K562 (cell line): ENCODE measurements at places on chromosomes 3 and 15.

DNA sequence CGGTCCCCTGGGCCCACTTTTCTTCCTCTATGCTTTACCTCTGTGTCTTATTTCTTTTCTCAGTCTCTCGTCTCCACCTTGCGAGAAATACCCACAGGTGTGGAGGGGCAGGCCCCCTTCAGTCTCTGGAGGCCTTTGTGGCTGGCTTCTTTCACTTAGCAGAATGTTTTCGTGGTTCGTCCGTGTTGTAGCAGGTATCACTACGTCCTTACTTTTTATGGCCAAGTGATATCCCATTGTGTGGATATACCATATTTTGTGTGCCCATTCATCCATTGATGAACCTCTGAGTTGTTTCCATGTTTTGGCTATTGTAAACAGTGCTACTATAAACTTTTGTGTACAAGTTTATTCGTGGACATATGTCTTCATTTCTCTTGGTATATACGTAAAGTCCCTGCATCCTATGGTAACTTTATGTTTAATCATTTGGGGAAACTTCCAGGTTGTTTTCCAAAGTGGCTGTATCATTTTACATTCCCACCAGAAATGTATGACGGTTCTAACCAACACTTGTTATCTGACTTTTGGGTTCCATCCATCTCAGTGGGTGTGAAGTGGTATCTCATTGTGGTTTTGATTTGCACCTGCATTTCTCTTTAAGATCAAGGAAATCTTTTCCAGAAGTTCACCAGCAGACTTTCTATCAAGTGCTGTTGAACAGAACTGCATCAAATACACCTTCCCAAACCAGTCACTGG lies 5.6 kb downstream of the PIGZ start:
- no peak for DNase-seq

DNA sequence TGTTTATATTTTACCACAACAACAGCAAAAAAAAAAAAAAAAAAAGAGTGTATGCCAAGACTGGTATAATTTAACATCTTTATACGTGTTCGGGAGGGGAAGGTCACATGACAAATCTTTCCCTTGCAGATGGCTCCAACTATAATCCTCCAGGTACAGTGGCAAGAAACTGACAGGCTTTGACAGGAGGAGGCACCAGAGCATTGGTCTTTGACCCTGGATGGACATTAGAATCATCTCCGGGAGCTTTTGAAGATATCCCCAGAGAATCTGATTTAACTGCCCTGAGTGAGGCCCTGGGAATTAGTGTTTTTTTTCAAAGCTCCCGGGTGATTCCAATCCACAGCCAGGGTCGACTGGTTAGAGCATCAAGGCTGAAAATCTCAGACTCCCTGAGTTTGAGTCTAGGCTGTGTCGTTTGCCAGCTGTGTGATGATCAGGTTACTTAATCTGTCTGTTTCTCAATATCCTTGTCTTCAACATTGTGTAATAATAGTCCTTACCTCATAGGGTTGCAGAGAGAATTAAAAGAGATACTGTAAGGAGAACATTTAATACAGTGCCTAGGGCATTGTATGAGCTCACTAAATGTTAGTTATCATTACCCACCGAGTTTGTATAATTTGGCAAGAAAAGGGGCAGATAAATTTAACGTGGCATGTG lies 8.9 kb upstream of the SEMA5B start:
- no peak for DNase-seq

GRCh38 chr15:69727121-69727924 lies 274.7 kb downstream of the RPLP1 start:
- DNase-seq = no peak

DNA sequence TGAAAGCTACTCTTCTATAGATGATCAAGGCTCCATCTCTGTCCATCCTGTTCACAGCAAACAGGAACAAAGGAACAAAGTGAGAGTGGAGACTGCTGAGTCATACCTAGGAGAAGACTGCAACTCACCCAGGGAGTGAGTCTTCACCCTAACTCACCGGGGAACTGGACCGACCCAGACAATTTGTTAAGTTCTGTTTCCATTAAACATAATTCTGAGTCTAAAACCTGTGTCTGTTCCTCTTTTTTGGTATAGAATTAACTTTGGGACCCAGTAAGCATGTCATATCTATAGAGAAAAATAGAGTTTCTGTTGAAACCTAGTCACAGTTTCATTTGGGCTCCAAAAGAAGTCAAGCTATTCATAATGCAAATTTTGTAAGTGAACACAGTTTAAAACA lies 21.6 kb downstream of the CCDC80 start:
- no peak for DNase-seq

DNA sequence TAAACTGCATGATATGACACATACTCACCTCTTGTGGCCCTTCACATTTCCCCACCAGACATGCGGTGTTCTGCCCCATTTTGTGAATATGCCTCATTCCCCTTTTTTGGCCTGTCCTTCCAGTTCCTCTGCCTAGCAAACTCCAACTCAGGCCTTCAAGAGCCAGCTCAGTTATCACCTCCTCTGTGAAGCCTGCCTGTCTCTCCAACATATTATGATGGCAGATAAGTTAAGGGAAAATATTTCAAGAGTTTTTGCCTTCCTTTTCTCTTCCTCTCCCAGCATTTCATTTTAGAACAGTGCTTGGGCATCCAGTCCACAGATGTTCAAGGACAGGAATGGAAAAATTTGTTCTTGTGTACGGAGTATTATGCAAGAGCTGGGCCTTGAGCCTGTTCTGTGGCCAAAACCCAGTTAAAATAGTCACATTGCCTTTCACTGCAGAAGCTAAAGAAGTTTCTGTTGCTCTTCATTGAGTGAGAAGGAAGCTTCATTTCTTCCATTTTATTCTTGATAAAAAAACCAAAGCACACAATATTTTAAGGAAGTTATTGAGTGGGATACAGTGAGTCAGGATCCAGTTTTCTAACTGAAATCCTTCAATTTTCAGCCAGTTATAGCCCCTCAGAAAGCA lies 192.0 kb downstream of the GHSR start:
- no peak for DNase-seq

DNA sequence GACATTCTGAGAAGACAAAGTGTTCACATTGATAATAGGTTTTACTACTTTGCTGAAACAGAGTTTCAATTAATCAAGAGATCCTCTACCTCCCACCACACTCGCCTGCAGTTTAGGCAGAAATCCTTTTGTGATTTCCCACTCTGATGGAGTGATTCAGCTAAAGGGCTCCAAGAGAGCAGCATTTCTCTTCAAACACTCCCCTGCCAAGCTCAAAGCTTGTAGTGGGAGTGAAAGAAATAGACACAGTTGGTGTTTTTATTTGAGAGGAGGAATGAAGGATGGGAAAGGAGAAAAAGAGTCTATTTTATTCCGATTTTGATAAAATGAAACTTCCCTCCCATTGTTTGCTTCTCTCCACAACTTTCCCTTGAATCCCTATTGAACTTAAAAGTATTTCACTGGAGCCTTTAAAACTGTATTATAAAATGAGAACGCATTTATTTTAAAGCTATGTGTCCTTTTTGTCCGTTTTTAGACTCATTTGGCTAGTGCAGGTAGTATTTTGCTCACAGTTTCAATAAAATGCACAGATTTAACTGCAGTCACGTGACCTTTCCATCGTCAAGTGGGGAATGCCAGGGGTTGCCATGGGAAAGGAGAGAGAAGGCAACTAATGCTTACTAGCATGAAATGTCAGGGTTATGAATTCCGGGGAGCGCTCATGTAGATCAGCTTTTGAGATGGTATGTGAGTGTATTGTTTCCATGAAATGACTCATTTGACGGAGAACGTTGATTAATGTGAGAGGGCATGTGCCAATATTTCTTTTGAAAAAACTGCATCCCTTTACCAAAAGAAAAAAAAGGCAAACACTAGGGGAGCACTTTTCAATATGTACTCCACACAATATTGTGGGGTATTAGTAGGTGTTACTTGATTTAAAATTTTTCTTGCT lies 7.7 kb upstream of the OSBPL11 start:
- no peak for DNase-seq

- no peak for DNase-seq
Measured at GRCh38 chr3:113057117-113057516, 66.3 kb downstream of the GTPBP8 start.

GRCh38 chr3:51535146-51536019 lies 3.1 kb upstream of the RAD54L2 start:
- no peak for DNase-seq

DNA sequence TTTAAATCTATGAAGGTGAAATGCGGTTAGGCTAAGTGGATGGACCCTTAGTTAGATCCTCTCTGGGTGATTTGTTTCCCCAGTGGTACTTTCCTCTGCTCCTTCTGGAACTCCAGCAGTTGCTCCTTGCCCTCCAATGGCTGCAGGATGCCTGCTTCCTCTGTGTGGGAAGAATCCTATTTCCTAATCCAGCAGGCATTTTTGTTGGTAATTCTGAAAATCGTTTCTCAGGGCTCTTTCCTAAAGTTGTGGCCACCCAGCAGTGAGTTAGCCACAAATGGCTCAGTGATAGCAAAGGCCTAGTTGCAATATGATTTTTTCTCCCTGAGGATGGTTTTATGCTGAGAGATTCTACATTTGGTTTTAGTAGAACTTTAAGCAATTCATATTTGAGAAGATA lies 332.3 kb upstream of the C2CD4B start:
- no peak for DNase-seq

DNA sequence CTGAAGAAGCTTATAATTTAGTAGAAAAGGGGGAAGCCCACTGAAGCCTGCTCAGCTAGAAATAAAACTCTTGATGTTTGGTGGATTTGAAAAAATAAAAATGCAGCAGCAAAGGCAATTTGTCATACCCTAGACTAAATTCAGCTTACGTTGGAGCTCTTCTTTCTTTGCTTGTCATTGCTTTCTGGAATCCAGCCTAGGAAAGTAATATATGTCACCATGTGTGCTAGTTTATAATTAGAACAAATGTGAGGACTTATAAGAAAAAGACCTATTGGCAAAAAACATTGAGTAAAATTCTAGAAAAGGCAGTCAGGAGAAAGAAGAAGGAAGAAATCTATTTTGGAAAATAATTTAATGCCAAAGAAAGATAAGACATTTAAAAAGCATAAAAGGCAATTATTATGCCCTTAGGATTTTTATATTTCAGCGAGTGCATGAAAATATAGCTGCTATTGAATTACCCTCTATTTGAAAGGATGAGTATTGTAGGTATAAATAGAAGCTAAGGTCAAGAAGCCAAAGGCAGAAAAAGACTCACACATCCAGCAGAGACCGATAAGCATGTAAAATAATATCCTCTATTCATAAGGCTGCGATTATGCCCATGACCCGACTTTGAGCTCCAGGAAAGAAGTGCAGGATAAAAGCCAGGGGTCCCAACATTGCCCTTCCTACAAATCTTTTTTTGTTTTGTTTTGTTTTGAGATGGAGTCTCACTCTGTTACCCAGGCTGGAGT lies 10.6 kb upstream of the BTBD1 start:
- no peak for DNase-seq

GRCh38 chr3:127547761-127548605 lies 42.5 kb downstream of the TPRA1 start:
- peak; percentile 80 for DNase-seq

GRCh38 chr15:62228604-62229003 lies 63.5 kb upstream of the C2CD4B start:
- DNase-seq = no peak

DNA sequence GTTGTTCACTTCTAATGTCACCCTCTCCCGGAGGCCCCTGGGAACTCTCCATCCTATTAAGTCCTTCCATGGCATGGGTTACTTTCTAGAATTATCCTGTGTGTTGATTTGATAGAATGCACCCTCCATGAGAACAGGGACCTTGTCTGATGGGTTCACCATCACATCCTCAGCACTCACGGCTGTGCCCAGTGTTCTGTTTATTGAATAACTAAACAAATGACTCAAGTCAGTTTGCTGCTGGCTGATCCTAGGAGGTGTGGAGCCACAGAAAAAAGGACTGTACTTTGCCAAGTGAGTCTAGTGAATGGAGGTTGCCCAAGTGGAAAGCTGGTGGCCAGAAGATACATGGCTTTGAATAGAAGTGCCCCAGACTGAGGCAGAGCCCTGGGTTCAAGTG lies 48.5 kb upstream of the RAB6B start:
- DNase-seq = no peak

- DNase-seq = no peak
Measured at GRCh38 chr3:52068055-52068571, 11.7 kb upstream of the DUSP7 start.

DNA sequence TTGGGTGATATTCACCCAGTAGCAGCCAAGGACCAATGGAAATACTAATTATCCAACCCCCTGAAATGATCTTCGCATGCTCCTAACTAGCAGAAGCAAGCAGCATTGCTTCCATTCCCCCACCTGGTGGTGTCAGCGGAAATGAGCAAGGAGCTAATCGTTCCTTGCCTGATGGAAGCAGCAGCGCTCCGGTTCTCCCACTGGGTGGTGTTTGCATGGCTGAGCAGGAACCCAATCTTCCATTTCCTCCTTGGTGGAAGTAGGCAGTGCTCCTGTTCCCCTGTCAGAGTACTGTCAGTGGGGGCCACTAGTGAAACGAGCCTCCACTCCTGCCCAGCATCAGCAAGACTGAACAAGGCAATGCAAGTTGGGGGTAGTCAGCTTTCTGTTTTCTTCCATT lies 311.5 kb downstream of the CACNA2D3 start:
- no peak for DNase-seq

DNA sequence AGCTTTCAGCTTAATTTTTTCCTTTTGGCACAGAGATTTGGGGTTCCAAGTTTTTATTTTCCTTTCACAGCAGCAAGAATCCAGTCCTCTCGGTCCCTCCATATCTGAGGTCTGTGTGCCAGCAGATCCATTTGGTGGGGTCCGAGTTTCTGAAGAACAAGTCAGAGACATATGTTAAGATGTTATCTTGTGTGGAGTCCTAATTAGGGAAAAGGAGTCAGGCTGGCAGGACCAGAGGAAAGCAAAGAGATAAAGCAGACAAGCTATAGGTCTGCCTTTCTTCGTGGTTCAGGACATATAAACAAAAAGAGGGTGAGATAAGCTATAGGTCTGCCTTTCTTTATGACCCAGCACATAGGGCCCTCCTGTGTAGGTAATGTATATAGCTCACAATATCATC lies 54.9 kb downstream of the TMED3 start:
- DNase-seq = no peak

DNA sequence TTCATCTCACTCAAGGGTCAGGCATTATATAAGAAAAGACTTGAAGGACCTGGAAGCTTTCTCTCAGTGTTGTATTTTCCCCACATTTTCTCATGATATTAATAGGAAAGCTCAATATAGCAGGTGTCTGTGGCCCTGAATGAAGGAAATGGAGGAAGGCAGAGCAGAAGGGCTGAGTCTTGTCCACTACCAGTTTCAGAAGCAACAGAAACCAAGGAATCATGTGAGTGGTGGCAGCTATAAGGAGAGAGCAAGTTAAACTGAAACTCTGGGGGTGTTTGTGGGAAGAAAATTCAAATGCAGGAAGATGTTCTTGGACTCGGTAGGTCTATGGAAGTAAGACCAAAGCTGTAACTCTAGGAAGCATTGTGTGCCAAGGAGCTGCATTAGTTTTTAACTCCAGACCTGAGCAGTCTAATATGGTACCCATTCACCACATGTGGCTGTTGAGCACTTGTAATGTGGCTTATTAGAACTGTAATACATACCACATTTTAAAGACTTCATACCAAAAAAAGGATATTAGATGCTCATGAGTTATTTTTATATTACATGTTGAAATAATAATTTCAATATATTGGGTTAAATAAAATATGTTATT lies 278.8 kb upstream of the GADL1 start:
- DNase-seq = no peak
